IMR-90 (cell line): ENCODE measurements at places on chromosomes 6 and 20. TPM values are rescaled to one million over a fixed set of nuclear protein-coding genes. Genes with fewer than 3 reads are reported as not detected.

DNA sequence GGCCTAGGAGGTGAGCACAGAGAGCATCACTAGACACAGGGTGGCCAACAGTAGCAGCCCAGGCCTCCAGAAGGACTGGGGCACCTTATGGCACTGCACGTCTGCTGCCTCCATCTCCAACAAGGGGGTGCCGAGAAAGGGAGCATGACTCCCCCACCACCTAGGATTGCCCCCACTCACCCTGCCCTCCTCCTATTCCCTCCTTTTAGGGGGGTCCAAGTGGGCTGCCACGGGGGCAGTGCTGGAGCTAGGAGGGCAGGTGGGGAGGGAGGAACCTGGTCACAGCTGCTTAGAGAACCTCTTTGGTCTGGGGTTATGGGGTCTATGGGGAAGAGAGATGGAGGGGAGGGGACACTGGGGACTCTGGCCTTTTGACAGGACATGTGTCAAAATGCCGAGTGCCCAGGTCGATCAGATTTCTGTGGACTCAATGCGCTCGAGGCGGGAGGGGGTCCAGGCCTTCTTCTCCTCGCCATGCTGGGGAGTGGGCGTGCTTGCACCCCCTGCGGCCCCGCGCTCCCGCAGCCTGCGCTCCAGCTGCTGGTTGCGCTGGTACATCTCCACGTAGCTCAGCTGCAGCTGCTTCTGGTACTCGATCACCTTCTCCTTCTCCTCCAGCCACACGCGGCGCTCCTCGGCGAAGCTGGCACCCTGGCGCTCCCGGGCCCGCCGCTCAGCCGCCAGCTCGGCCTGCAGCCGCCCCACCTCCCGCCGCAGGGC lies 4.5 kb upstream of the FASTKD5 start:
- H3K4me1 ChIP-seq: peaks cover 5% of the 10 kb centered on the region; the same call in 1 of the 2 replicates
- no peak for DNase-seq
- peaks cover 13% of the 10 kb centered on the region for H3K27me3 ChIP-seq
- H3K36me3 ChIP-seq: no peaks in the 10 kb centered on the region
- H3K27ac ChIP-seq: no peak overlapping the region

The ASIP gene
- total RNA-seq: not detected in 2 replicates

The PI3 gene
- not detected in 2 replicates for total RNA-seq

GRCh38 chr6:87671555-87672029 lies 30.4 kb downstream of the AKIRIN2 start:
- no peak for DNase-seq
- no peak overlapping the region for H3K27ac ChIP-seq
- no peaks in the 10 kb centered on the region for H3K27me3 ChIP-seq
- H3K4me3 ChIP-seq: no peak overlapping the region
- peaks cover 2% of the 10 kb centered on the region; the same call in 1 of the 2 replicates for H3K4me1 ChIP-seq
- peaks cover 34% of the 10 kb centered on the region for H3K36me3 ChIP-seq

DNA sequence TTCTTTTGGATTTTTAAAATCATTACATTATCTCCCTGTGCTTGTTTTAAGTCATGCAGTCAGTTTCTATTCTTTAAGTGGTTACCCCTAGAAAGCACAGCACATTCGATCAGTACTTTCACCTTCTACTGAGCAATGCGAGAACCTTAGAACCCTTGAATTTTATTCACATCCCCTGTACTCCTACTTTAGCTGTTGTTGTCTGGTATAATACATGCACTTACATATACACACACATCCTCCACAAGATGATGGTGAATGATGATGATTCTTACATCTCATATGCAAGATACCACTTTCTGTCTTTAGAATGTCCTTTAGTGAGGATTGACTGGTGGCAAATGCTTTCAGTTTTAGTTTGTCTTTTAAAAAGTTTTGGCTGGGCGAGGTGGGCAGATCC lies 5.7 kb downstream of the CDC40 start:
- no peaks in the 10 kb centered on the region for H3K36me3 ChIP-seq
- H3K4me3 ChIP-seq: no peak overlapping the region
- H3K27ac ChIP-seq: no peak overlapping the region
- H3K27me3 ChIP-seq: no peaks in the 10 kb centered on the region
- DNase-seq: no peak

The SSTR4 gene
- not detected in 2 replicates for total RNA-seq

The MRPL18 gene
- 53.4 and 70.5 TPM in 2 replicates for total RNA-seq

DNA sequence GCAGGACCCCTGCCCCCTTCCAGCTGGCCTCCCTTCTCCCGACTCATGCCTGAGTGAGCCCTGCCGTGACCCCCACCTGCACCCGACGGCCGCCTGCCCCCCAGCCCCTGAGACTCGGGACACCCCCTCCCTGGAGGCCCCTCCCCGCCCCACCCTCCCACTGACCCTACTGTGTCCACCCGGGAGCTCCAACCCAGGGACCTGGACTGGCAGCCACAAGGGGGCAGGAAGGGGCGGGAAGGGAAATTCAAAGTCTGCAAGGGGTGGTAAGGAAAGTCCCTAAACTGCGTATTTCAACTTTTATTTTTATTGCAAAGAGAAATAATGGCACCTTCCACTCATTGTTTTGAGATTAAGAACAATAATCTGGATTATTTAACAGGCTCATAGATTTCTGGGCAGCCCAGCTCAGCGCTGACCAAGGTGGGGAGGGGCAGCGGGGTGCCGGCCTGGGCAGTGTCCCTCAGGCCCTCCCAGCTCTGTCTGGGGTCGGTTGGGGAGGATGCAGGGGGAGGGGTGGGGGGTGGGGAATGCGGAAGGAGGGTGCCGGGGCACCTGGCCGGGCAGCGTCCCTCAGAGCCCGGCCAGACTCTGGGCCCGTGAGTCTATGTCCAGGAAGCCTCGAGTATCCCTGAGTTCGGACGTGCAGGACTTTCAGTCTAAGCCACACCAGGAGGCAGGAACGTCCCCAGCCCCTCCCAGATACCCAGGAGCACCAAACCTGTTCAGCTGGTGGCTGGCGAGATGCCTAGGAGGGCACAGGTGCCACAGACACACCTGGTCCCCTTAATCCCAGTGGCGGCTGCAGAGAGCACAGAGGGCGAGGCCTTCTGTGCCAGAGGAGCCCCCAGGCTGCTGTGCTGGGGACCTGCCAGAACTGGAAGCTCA lies 1.3 kb upstream of the PTK6 start:
- 0 out of 2 replicates have a peak overlapping the region, but pooled peaks have one; percentile 12 for H3K4me3 ChIP-seq
- H3K27ac ChIP-seq: no peak overlapping the region; the same call in 1 of the 2 replicates
- H3K4me1 ChIP-seq: peaks cover 3% of the 10 kb centered on the region; the same call in 1 of the 2 replicates
- peaks cover 4% of the 10 kb centered on the region; the same call in 1 of the 2 replicates for H3K27me3 ChIP-seq
- H3K36me3 ChIP-seq: no peaks in the 10 kb centered on the region
